ENCODE measurements at places on chromosomes 4 and X.

- no peak for DNase-seq
Measured at GRCh38 chrX:10288373-10288975, 131.7 kb downstream of the CLCN4 start.

GRCh38 chrX:116204932-116205331, 34.4 kb downstream of the AGTR2 start:
- DNase-seq: no peak

- no peak for DNase-seq
Measured at GRCh38 chr4:15420642-15421041, 7.2 kb upstream of the C1QTNF7 start.

GRCh38 chr4:40321574-40322275, 13.4 kb upstream of the CHRNA9 start:
- no peak for DNase-seq

- no peak for DNase-seq
Measured at GRCh38 chr4:3417448-3417847, 24.3 kb upstream of the HGFAC start.

GRCh38 chr4:74675673-74676279, 118.5 kb downstream of the BTC start:
- DNase-seq: no peak

DNA sequence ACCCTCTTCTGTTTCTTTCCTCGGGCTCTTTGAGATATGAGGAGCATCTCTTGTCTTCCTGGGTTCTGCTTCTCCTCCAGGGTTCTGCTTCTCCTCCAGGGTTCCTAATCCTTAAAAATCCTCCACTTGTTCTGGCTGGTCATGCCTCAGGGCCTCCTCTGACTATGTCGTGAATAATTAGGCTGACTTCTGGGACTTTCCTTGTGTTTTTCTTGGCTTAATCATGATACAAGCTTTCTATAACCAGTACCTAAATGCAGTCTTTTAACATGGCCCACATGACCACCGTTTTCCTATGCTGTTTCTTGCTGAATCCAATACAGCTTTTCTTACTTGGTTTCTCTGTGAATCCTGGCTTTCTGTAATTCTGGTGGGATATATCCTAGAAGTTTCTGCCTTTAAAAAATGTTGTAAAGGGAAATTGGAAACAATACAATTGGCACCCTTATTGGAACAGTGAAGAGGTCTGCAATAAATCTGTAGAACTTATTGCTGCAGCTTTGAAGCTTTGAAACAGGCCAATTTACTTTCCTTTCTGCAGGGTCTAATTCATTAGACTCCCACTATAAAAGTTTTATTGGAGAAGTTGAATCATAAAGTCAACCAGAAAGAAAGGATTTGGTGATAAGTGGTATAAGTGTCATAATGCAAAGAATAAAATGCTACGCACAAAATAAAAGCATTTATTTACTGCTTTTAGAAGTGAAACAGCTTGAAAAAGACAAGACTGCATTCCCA, 213.1 kb downstream of the UGT8 start:
- no peak for DNase-seq

- no peak for DNase-seq
Measured at GRCh38 chrX:121642415-121642814, 595.0 kb downstream of the GLUD2 start.

DNA sequence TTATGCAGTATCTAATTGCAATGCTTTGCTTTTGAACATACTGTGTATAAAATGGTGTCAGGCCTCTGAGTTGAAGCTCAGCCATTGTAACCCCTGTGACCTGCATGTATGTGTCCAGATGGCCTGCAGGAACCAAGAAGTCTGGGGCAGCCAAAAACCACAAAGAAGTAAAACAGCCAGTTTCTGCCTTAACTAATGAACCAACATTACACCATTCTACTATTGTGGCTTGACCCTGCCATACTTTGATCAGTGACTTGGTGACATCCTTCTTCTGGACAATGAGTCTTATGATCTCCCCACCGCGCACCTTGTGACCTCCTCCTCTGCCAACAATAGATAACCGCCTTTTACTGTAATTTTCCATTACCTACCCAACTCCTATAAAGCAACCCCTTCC, 131.6 kb downstream of the CBLL2 start:
- no peak for DNase-seq

GRCh38 chr4:108635070-108635655, 14.8 kb downstream of the RPL34 start:
- DNase-seq: no peak

- no peak for DNase-seq
Measured at GRCh38 chrX:9767375-9767774, 1.7 kb upstream of the GPR143 start.

DNA sequence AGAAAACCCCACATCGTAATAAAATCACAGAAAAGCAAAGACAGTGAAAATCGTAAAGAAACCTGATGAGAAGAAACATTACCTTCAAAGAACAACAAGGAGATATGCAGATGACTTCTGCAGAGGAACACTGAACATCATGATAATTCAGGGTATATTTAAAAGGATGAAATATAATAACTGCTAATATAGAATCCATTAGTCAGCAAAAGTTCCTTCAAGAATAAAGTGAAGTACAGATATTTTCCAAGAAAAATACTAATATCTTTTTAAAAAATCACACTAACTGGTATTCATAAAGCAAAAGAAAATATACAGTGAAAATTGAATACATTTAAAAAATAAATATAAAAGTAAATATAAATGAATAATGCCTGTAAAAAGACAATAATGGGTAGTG, 176.3 kb upstream of the VEGFC start:
- no peak for DNase-seq

DNA sequence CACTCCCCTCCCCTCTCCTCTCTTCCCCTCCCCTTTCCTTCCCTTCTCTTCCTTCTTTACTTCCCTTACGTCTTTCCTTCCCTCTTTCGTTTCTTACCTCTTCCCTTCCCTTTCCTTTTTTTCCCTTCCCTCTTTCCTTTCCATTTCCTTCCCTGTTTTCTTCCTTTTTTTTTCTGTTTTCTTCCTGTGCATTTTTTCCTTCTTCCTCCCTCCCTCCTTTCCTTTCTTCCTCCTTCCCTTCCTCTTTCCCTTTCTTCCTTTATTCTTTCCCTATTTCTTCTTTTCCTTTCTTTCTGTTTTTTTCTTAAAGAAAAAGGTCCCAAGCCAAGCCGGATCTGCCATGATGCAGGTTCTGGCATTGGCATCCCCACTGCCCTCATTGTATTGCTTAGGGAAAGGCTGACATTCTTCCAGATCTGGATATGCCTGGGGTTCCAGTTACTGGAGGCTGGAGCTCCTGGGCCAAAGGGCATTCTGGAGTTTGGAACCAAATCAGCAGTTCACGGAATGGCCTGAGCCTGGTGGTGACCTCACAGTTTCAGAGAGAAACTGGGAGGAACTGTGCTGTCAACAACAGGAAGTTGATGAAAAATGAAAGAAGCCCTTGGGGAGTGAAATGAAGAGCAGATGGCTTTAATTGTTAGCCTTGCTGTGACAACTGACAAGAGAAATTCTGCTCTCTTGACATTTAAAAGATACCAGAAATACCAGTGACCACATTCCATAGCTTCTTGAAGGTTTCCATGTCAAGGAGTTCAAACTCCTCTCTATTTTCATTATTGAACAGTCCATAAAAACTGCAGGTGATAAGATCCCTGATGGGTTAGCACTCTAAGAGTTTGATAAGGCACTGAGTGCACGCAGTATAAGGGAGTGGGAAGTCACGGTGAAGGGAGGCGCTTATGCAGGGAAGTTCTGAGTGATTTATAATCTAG, 622.1 kb downstream of the SPRY1 start:
- no peak for DNase-seq

GRCh38 chr4:128301979-128302378, 14.4 kb upstream of the PGRMC2 start:
- DNase-seq: no peak

DNA sequence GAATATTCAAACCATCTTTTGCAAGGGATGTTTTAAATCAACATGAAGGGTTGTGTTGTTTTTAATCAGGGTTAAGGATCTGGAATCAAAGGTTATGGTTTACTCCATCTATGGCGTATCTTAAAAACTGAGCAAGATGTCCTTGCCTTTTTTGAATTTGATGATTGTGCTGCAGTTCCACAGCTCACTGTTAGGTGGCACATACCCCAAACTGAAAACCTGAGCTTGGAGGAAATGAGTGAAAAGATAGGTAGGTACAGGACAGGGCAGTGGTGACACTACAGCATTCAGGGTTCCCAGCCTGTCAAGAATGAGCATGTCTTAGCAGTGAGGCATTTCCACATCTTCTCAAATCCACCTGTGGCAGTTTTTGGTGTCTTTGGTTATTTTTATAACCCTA, 13.1 kb upstream of the EOLA1 start:
- peak; percentile 28 for DNase-seq

GRCh38 chrX:37388413-37388812, 39.2 kb downstream of the PRRG1 start:
- no peak for DNase-seq

DNA sequence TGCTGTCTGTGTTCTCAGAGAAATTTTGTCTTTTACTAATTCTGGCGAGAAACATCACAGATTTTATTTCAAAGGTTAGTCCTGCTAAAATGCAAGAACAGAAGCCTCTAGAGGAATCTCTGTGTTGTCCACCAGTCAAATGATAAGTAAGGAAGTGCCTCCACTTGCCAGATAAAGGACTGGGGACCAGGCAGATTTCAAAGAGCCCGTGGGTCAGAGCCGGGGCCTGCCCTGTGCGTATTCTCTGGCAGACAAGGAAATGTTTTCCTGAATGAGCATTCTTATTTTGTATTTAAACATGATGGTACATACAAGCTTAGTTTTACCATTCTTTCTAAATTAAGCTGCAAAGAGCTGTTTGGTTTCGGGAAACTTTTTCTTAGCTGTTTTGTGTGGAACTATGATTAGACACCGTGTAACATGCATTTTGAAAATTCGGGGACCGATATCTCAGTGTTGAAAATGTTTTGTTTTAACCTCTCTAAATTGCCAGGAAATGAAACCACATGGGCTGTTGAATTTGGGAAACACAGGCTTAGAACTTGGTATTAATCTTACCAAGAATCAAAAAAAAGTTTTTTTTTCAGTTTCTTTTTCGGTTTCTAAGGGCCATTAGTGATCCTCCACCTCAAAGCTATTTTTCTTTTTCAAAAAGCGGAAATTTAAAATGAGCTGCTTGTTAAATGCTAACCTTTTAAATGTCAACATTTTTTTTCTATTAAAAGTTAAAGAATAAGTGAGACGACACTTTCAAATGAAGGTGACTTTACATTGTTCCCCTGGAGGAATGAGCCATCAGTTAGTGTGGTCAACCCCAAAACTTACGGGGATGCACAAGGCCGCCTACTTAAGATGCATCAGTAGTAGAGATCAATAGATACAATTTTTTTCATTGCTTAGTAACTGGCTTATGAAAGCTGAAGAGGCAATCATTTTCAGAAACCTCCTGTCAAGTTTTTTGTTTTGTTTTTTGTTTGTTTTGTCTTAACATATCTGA, 89.6 kb upstream of the MTM1 start:
- no peak for DNase-seq

DNA sequence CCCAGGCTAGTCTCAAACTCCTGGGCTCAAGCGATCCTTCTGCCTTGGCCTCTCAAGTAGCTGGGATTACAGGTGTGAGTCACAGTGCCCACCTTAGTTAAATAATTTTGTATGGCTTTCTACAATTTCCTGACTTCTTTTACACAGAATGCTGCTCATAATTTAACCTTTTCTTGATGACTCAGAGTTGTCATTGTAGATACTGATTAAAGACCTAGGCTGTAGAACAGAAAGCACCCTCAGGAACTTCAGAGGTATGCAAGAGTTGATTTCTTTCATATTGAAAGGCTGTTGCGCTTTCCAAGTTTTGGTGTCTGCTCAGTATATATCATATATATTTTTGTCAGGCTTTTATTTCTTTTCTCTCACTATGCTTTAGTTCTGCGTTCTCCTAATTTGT, 21.1 kb upstream of the GPR34 start:
- DNase-seq: no peak

GRCh38 chrX:39242187-39242586, 440.9 kb downstream of the MID1IP1 start:
- no peak for DNase-seq

DNA sequence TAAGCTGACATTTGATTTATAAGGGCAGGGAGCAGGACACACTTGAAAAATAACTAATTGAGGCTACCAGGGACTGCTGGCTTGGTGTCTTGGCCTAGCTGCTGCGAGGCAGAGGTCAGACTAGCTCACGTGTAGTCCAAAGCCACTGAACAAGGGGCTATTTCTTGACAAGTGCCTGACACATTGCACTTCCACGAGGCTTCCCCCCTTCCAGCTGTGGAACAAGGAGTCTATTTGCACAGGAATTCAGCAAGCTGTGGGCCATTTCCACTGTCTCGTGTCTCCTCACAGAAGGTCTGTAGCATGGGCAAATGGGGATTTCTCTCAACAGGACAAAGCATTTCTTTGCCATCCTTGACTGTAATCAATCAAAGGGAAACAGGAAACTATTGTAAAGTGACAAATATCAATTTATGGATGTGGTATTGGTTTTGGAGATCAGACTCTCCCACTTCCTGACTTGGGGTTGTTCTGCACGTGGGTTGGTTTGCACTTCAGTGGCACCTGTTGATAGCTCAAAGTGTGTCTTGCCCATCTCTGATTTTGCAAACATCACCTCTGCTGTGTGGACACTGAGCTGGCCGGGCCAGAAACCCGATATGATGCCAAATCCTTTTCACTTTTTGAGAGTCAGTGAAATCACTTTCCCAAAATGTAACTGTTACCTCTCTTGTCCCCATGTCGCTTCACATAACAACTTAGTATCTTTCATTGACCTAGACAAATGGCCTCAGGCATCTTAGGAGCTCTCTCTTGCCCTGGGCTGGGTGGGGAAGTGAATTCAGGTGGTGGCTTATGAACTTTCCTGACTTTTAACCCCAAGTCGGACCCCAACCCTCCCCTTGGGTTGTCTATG, 107.4 kb upstream of the MAMLD1 start:
- DNase-seq: no peak

DNA sequence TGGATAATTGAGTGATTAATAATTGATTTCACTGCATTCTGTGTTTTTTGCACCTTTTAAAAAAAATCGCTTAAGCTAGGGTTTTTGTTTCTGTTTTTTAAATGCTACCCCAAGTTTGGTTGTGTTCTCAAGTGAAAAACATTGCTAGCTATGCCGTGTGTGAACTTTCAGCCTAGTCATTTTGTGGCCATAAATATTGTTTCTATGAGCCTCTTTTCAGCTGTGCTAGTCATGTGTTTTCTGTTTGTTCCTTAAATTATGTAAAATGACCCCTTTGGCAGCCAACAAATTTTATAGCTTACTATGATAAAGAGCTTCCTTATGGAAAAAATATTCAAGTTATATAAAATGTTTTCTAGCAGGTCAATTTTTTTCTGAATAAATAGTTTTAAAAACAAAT, 59.1 kb downstream of the GALNT7 start:
- DNase-seq: no peak
